ENCODE measurements at places on chromosomes 5 and 9.

DNA sequence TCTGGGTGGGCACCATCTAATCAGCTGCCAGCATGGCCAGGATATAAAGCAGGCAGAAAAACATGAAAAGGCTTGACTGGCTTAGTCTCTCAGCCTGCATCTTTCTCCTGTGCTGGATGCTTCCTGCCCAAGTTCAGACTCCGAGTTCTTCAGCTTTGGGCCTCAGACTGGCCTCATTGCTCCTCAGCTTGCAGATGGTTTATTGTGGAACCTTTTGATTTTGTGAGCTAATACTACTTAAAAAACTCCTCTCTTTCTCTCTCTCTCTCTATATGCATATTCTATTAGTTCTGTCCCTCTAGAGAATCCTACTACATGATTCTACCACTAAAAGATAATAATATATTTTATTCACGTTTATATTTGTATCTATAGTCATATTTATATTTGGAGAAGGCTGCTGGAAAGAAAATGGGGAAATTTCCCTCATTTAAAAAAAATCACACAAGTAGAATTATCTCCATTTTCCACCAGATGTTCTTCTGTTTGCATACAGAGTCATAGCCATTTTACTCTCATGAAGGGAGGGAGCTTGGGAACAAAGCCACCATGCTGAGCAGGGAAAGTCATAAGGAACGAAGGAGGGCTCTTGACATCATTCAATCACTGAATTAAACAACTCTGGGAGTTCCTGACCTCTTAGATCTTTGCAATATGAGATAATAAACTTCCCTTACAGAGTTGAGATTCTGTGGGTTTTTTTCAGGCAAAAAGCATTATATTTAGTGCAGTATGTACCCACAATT, 1137.4 kb upstream of the CDH18 start:
- DNase-seq: no peak

DNA sequence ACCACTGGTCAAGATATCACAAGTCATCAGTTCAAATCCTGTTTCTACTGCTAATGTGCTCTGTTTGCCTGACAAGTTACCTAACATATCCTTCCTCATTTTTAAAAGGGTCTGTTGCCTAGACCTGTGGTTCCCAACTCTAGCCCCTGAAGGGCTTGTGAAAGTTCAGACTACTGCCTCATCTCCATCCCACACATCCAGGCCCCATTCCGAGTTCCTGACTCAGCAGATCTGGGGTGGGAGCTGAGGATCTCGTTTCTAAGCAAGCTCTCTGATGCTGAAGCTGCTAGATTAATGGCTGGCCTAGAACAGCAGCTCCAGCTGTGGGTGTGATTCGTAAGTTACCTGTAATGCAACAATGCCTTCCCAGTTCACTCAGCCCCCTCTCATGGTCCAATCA, 32.5 kb downstream of the S1PR3 start:
- DNase-seq: no peak

GRCh38 chr5:31300501-31300900, 107.0 kb downstream of the CDH6 start:
- DNase-seq: no peak

GRCh38 chr9:37751186-37751585, 2.4 kb upstream of the TRMT10B start:
- no peak for DNase-seq

DNA sequence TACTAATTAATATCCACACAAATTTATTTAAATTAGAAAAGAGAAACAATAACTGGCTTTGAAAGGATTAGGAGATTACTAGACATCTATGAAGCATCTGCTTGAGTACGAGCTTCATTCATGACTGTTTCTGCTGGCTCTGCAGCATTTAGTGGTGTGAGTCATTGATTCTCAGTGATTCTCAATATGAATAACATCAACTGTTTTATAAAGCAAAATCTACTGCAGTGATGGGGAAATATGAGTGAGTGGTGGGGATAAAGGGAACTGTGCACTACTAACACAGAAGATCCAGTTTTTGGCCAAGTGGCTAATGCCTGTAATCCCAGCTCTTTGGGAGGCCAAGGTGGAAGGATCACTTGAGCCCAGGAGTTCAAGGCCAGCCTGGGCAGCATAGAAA, 8.4 kb downstream of the FNBP1 start:
- no peak for DNase-seq

DNA sequence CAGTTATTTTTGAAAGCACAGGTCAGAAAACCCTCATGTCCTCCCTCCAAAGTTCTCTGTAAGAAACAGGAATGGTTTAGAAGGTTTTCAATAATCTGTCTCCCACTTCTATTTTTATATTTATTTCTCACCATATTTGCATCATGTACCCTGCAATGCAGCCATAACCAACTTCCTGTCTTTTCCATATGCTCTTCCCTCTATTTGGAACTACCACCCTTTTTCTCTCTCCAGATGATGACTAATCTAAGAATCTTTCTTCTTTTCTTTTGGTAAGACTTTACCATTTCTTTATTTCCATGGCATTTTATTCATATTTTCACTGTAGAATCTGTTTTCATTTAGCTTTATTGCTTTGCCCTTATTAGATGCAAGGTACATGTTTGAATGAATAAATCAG, 33.9 kb downstream of the MAN2A1 start:
- DNase-seq: no peak

GRCh38 chr9:33638391-33638915, 114.4 kb downstream of the ANKRD18B start:
- no peak for DNase-seq

- no peak for DNase-seq
Measured at GRCh38 chr5:54425258-54425657, 30.2 kb upstream of the HSPB3 start.

DNA sequence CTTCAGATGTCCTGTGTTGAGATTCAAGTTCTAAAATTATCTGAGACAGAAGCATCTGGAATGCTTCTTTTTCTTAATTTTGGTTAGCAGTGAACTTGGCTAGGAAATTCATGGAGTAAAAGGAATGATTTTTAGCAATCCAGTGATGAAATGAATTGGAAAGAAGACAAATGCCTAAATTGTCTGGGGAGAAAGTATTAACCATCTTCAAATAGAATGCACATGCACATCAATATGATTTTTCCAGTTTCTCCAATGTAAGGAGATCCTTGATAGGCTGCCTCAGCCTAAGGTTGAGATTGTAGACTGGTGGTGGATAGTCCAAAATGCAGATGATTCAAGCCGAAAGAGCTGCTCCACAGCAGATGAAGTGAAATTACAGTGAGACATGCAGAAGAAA, 106.7 kb downstream of the PCSK5 start:
- DNase-seq: no peak

GRCh38 chr5:170811719-170812118, 28.2 kb downstream of the GABRP start:
- no peak for DNase-seq

DNA sequence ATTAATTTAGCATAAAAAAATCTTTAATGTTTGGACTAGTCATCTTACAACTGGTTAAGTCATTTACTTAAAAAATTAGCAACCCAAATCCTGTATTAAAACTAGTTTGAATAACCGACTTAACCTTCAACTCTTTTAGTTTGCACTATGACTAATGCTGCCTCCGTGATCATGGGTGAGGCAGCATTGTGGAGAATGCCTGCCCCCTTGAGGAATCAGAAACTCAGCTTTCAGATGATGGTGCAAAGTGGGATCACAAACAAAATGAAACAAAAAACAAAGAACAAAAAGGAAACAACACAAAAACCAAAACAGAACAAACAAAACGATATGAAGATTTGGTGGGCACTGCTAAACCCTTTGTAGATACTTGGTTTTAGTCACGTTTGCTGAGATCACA, 127.0 kb upstream of the PALM2AKAP2 start:
- DNase-seq: no peak

- DNase-seq: no peak
Measured at GRCh38 chr9:72440992-72441847, 76.2 kb upstream of the ZFAND5 start.

- no peak for DNase-seq
Measured at GRCh38 chr5:89016741-89017303, 133.8 kb upstream of the MEF2C start.

DNA sequence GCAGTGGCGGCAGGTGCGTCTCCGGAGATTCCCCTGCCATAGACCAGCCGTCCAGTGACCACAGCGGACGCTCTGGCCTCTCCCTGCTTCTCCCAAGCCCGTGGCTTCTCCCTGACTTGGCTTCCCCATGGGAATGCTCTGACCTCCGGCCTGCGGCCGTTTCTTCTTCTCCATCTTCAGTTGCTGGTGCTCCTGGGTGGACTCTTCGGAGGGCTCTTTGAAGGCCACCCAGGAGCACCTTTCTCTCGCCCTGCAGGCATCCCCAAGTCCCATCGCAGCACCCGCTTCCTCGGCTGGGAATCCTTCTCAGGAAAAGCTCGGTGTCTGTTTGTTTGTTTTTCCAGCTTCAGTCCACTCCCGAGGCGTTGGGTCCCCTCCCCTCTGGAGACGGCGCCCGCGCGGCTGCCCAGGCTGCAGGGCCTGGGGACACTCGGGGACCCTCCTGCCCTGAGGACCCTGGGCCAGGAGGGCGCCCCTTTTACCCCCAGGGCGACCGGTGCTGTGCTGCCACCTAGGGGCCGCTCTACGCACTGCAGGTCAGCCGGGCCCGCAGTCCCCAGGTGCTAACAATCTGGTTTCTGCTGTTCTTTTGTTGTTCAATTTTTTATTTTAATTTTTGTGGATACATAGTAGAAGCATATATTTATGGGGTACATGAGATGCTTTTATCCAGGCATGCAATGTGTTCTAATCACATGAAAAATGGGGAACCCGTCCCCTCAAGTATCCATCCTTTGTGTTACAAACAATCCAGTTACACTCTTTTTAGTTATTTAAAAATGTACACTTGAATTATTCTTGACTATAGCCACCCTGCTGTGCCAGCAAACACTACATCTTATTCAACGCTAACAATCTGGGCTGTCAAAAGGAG, 197.9 kb upstream of the ADAMTS16 start:
- peak; percentile 33 for DNase-seq

GRCh38 chr9:23220957-23221356, 605.1 kb downstream of the ELAVL2 start:
- no peak for DNase-seq

GRCh38 chr9:116844621-116845020, 157.5 kb downstream of the TRIM32 start:
- no peak for DNase-seq

DNA sequence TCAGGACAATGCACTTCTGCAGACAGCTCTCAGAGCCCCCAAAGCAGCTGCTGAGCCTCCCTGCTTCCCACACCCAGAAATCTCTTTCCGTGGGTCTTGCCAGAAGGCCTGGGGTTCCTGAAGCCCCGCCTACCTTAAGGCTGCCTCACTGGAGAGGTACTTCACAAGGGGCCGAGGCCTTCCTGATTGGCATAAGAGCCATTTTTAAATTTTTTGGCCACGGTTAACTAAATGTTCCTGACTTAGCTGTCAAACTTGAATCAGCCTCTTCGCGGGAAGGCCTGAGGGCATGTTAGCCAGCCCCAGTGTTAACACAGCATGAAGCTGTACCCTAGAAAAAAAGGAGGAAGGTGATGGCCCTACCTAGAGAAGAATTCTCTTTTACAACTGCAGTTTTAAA, 20.7 kb upstream of the EPB41L4B start:
- DNase-seq: no peak

DNA sequence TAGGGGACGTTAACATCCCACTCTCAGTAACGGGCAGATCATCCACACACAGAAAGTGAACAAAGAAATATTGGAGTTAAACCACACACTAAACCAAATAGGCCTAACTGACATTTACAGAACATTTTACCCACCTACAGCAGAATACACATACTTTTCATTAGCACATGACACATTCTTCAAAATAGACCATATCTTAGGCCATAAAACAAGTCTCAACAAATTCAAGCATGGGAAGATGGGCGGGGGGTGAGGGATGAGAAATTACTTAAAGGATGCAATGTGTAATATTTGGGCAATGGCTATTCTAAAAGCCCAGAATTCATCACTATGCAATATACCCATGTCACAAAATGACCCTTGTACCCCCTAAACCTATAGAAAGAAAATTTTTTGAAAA, 226.2 kb downstream of the ATPSCKMT start:
- no peak for DNase-seq

DNA sequence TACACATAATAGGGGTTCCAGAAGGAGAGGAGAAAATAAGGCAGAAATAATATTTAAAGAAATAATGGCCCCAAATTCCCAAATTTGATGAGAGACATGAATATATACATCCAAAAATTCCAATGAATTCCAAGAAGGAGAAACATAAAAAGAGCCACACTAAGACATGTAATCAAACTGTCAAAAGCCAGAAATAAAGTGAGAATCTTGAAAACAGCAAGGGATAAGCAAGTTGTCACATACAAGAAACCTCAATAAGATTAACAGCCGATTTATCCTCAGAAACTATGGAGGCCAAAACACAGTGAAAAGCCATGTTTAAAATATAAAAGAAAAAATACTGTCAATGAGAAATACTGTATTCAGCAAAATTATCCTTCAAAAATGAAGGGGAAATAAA, 14.5 kb downstream of the CATSPER3 start:
- no peak for DNase-seq

- no peak for DNase-seq
Measured at GRCh38 chr5:136207631-136208030, 14.7 kb upstream of the SMIM32 start.

GRCh38 chr9:126915846-126916543, 1.4 kb downstream of the RALGPS1 start:
- DNase-seq: no peak

DNA sequence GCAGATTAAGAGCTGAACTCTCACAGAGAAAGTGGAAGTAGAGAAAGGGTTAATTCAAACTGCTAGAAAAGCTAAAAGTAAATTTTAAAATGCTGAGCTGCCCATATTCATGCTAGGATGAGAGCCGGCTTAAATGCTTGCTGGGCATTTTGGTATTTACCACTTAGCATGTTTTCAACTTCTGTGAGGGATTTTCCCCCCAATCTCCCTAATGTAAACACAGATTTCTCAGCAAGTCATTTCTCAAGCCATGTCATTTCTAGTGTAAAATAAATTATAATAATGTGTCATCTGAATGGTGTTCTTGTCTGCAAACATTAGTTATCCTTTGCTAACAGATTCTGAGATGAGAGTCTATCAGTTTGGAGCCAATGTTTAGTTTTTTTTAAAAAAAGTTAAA, 22.3 kb downstream of the RPS23 start:
- DNase-seq: no peak

DNA sequence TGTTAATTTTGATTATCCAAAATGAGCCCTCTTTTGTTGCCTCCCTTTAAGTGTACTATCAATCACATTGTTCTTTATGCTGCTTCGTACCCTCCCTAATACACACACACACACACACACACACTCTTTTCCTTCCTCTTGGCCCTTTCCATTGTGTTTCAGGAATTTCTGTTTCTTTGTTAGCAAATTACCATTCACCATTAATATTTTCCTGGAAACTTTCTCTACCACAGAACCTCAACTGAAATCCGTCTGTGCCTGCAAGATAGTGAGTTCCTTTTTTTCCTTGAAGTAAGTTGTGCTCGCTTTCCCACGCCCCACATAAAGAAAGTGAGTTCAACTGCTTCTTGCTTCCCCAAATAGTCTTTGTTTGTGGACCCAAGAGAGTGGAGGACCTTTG, 61.8 kb downstream of the SMIM15 start:
- no peak for DNase-seq

- no peak for DNase-seq
Measured at GRCh38 chr9:97427885-97428284, 16.0 kb downstream of the TDRD7 start.
